ENCODE measurements at places on chromosomes 6 and 20.

DNA sequence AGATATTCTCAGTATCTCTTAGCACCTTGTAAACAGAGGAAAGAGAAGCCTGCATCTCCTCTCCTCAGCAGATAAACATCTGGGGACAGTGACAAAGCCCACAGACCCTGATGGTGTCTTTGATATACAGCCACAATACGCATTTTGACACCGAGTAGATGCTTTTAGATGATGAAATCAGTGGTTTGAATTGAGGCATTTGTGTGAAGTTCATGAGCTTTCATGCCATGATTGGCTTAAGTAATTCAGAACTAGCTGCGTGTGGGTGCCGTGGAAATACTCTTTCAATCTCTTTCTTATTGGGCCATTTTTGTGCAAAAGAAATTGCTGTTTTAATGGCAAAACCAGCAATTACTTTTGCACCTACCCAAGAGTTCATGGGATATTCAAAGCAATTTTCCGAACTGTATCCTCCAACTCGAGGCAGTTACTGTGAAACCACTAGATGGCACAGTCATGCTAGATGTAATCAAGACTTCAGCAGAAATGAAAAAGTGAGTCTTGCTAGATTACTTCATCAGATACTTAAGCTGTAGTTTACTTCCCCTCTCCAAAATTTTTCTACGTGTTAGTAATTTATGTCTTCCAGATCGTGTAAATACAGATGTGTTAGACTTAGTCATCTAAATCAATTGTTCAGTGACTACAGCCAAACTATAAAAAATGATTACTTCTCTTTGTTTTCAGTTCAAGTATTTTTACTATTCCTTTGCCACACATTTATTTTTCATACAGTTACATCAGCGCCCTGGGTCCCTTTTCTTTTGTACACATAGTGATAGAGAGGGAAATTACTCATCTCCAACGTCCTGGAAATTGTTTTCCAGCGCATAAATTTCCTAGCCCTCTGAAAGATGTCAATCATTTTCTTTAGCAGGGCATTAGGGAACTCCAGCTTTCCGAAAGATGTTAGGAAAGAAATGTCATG is 49.4 kb downstream of the IYD start:
- DNase-seq, result no peak

GRCh38 chr6:32252331-32253009 is 28.6 kb upstream of the NOTCH4 start:
- no peak for DNase-seq

GRCh38 chr6:1013656-1014430 is 298.1 kb upstream of the FOXQ1 start:
- no peak for DNase-seq

DNA sequence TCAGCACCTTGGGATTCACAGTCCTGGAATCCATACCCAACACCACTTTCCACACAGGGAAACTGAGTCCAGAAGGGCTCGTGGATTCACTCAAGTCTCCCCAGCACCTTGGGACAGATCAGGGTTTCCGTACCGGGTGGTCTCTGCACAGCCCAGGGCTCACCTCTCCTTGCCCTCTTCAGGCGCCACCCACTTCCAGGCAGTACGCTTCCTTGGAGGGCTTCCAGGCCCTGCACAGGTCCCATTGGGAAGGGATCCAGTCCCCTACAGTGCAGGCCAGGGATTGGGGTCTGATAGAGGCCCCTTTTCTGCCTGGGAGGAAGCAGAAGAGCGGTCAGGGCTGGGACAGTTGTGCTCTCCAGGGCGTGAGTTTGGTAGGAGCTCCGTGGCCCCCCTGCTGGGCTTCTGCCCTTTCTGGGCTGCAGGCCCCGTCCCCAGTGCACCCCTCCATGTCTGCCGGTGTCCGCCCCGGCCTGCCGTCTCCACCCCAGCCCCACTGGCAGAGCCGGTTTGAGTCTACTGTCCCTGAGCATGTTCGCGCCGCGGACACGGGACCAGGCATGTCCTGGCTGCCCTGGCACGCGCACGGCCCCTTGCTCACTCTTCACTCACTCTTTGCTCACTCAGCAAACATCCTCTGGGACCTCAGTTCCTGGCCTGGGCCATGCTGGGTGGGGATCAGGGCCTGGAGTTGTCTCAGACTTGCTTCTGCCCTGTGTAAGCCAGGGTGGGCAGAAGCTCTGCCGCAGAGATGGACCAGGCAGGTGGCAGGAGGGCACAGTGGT is 12.6 kb downstream of the SRC start:
- DNase-seq, result no peak

DNA sequence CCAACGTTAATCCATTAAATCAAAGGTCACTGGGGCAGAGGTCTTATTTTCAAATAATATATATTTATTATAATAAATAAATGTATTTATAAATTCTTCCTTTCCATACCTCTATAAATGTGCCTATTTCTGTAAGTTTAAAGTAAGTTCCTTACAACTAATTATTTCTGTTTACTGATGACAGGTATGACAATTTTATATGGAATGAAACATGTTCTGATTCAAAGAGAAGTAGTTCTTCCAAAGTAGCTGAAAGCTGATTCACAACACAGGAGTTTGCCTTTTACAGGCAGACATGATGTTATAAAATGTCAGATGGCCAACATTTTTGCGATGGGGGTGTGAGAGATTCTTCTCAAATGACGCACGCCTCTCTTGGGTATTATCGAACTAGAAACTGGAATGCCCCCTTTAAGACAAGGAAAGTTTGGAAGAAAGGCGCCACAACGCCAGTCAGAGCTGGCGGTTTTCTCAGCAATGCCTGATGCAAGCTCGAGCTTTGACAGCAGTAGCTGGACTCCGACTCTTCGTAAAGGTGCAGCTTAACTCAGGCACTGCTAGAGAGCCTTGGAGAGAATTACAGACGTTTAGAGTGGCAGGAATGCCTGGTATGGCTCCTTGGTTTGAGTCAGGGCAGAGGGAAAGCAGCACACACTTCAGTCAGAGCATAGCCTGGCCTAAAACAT is 92.1 kb downstream of the FOXC1 start:
- DNase-seq, result no peak

DNA sequence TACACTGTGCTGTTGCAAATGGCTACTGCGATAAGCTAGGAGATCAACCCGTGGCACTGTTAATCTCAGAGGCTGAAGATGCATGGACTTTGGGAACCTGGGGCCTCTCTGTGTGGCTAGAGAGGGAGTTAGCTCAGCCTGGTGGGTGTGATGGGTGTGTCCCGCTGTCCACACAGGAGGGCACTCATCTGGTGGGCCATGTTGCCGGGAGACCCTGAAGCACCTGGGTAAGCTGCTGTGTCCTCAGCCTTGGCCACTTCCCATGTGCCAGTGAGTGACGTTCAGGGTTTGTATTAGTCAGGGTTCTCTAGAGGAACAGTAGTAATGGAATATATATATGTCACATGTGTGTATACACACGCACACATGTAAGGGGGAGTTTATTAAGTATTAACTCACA is 132.7 kb downstream of the ERMARD start:
- DNase-seq, result no peak

DNA sequence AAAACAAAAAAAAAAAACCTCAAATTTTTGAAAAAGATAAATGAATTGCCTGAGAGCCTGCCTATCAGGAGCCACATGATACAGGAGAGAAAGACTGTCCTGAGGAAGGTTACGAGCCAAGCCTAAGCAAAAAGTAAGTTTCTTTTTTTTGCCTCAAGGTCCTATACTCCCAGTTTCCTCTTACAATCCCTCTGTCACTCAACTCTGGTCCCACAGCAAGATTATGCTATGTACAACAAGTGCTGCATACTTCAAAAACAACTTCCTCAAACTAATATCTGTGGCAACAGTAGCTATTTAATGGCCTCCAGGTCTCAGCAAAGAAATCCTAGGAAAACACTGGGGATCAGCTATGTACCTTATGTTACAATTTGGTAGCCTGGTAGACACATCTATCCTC is 46.8 kb downstream of the PLN start:
- no peak for DNase-seq

- no peak for DNase-seq
Measured at GRCh38 chr6:26331218-26332073, 33.6 kb upstream of the BTN3A2 start.

DNA sequence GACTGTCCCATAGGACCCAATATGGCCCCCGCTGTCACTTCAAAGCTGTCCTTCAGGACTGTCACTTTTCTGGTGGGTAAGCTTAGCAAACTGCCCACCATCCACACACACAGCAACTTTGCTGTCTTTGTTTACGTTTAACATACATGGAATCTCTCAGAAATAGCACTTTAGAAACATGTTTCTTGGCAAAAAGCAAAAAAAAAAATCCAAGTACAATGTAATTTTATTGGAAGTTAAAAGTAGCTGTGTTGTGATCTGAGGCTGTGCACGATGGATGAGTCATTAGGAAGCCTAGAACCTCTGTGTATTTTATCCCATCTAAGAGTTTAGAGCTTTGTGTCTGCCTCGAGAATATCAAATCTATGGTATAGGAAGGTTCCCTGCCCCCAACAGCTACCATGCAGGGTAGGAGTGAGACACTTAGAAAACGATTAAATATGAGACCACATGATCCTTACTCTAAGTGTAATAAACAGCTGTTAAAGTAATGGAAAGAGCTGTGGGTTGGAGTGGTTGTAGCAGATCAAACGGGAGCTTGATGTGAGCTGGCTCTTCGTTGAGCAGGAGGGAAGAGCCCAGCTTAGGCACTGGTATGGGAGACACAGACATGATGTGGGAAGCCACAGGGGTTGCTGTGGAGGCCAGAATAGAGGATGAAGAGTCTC is 119.5 kb downstream of the PLEKHG1 start:
- DNase-seq, result no peak

GRCh38 chr6:126372626-126373025 is 32.7 kb downstream of the CENPW start:
- DNase-seq, result no peak

- no peak for DNase-seq
Measured at GRCh38 chr6:140366991-140367390, 992.5 kb upstream of the CITED2 start.

DNA sequence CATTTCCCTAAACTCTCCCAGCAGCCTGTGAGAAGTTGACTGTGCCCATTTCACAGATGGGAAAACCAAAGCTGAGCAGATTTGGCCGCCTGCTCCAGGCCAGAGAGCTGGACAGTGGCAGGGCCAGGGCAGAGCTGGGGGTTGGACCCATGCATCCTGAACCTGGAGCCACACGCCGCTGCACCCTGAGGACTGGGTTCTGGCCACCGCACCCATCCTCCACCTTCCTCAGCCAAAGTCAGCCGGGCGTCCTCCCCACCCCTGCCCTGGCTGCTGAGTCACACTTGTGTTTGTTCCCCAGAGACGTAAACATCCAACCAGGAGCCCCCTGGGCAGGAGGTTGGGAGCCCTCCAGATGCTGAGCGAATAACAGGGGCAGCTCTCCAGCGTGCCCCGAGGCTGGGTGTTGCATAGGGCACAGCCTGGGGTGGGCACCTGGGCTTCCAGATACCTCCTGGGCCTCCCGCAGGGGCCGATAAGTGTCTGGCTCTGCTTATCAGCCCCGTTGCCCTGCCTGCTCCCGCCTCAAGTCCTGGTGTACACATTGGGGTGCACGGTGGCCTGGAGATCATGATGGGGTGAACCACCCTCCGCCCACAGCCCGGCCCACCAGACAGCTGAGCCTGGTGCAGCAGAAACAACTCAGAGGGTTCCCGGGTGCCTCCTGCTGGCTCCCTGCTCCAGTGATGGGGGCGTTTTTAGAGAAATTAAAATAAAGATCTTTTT is 23.8 kb downstream of the RBM38 start:
- no peak for DNase-seq

DNA sequence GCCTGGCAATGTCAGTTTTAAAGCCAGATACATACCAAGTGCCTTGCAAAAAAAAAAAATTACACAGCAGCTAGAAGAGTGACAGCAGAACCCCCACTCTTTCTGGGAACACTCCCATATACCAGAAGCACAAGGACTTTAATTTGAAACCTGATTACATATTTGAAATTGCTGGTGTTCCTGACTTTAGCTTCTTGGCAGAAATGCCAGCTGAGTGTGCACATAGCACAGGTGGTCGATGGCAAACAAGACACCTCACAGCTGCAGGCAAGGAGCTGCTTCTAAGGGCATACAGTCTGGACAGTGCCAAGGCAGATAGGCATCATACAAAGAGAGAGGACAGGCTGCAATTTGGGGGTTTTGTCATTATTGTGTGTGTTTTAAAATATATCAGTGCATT is 150.7 kb upstream of the SGK1 start:
- no peak for DNase-seq

DNA sequence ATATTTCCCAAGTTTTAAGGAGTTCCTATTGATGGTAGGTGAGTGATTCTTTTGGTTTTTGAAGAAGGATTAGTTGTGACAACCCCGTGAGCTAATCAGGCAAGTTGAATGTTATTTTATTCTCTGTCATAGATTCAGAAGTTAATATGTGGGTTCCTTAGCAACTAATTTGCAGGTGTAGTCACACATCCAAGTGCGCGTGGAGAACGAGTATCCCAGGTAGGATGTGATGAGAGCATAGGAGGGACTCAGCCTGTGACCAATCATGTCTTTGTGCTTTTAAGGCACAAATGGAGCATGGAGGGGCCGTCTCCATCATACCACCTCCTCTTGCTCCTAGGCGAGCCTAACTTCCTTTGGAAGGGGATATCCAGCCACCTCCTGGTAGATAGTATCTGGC is 41.1 kb downstream of the PPP1R14C start:
- DNase-seq, result no peak

GRCh38 chr20:18477821-18478220 is 10.6 kb downstream of the POLR3F start:
- no peak for DNase-seq

DNA sequence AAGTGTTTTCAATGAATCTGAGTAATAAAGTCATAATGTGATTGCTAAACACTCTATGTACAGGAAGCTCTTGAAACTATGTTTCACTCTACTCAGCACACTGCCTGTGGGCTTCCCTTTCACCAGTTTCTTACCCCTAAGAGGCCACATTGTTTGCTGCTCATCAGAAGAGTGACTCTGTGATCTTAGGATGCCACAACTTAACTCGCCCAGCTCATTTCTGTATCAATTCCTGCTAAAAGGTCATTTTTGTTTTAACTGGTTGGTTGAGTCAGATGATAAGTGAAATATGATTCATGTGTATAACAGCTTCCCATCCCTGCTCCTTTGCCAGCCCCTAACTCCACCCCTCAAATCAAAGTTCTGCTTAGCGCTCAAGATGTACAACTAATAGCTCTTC is 9.8 kb upstream of the NDUFAF4 start:
- DNase-seq, result no peak

DNA sequence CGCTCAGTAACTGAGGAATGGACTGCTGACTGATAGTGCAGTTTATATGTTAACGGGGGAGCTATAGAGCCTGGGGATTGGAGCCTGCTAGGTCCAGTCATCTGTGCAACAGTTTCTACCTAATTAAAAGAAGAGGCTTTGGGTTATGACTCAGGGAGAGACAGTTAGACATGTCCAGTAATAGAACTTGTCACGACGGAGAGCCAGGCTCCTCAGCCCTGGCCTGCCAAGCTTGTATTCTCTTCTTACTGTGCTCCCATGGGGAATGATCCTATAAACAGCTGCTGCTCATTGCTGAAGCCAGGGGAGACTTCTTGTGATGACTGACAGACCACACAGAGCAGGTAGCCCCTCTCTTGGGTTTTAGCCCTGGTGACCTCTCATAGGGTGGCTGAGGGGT is 69.3 kb downstream of the SYNJ2 start:
- no peak for DNase-seq

GRCh38 chr6:124119596-124119995 is 315.9 kb downstream of the NKAIN2 start:
- no peak for DNase-seq

- DNase-seq, result no peak
Measured at GRCh38 chr6:167031082-167031709, 32.0 kb downstream of the CEP43 start.

All from cortex of kidney (tissue), 1 donor.